ENCODE measurements at places on chromosomes 16 and 17.

DNA sequence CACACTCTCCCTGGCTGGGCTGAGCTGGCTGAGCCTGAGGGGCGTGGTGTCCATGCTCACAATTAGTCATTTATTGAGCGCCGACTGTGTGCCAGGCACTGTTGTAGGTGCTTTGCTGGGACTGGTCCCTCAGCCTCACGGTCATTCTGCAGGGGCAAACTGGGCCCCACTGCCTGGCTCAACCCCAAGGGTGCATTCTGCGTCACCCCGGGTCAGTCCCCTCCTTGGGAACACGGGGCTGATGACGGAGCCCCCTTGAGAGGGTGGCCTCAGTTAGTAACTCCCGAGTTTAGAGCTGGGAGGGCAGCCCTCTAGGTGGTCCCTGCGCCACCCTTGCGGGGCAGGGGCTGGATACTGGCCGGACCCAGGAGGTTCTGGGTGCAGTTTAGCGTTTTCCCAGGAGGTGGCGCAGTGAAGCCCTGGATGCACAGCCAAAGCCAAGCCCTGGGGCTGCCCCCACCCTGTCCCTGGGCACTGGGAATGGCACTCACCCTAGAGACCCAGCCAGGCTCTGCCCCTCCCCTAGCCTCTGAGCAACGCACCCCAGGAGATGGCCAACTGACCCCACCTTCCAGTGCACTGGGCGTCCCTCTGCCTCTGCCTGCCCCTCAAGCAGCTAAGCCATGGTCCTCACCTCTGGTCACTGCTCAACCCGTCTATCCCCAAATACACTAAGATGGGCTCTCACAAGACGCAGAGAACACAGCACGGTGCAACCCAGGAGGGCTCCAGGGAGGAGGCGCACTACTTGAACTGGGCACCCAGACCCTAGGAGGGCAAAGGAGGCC is 243.2 kb upstream of the GSE1 start:
- DNase-seq, result peak; percentile 65

- DNase-seq, result no peak
Observed at GRCh38 chr17:48542114-48542656, 2.7 kb downstream of the HOXB2 start.

- no peak for DNase-seq
Observed at GRCh38 chr16:65704866-65705265, 583.0 kb upstream of the CDH11 start.

- no peak for DNase-seq
Observed at GRCh38 chr16:445566-445965, 20.1 kb downstream of the RAB11FIP3 start.

DNA sequence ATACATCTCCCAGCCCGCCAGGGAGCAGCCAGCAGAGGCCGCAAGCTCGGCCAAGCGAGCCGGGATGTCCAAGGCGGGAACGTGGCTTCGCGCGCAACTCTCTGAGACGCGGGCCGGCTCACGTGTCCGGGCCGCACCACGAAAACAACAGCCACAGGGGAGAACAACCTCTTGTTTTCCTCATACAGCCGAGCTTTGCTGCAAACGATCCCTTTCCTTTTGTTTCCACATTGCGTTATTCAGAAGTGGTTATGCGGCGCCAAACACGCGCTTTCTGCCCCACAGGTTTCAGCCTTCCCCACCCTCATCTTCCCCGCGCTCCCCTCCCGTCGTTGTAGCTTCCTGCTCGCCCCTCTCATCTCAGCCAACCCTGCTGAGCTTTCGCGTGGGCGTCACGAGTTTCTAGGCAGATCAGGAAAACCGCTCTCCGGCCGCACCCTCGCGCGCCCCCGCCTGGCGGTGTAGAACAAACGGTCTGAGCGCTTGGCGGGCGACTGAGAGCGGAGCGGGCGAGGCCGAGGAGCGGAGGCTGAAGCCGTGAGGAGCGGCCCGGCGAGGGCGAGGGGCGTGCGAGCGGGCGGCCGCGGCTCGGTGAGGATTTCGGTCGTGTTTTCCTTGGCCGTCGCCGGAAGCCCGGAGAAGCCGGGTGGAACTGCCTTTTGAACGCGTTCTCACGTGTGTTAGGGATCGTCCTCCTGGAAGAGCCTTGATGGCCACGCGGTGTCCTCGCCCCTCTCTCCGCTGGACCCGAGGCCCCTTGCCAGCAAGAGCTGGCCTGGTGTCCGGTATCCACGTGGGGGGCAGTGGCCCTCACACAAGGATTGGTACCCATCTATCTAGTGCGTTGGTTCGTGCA is 6.6 kb upstream of the SMARCD2 start:
- peak; percentile 92 for DNase-seq

Data from body of pancreas (tissue), 4 donors.